Stimulated activated CD4-positive, alpha-beta T cell treated with anti-CD3 and anti-CD28 coated beads, Interleukin-1b, Interleukin-23, amount 100 ng/mL, for 1 hour (primary cell): ENCODE measurements at places on chromosomes 11 and 22.

DNA sequence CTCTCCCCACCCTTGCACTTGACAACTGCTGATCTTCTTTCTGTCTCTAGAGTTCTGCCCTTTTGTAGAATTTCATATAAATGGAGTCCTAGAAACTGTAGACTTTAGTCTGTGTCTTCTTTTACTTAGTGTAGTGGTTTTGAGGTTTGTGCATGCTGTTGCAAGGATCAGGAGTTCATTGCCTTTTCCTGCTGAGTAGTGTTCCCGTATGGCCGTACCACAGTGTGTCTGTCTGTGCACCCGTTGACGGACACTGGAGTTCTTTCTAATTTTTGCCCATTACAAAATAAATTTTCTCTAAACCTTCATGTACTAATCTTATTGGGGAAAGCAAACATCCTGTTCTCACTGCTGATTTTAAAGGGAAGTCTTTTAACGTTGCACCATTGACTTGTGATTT is 138.1 kb downstream of the TBC1D22A start:
- no peak for DNase-seq

- DNase-seq = no peak
Measured at GRCh38 chr11:20035701-20036601, 124.3 kb downstream of the DBX1 start.

GRCh38 chr11:121592708-121593107 is 139.9 kb upstream of the SORL1-AS1 start:
- DNase-seq = no peak

GRCh38 chr22:37186228-37186996 is 1.6 kb downstream of the C1QTNF6 start:
- DNase-seq = no peak

DNA sequence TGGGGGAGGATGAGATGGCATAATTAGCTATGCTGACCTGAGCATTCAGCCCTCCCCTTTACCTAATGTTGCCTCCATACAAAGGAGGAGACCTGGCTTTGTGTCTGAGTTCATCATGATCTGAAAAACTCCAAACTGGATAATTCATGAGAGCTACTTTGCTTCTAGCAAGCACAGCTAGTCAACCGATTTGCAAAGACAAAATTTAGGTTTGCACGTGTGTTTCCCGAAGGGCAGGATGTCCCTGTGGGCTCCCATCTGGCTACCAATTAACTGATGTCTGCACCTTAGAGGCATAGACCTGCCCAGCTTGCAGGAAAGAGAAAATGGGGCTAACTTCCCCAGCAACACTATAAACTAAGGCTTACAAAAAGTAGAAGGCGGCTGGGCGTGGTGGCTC is 42.2 kb upstream of the POU2AF1 start:
- no peak for DNase-seq
